ENCODE measurements at places on chromosomes 13 and 19.

DNA sequence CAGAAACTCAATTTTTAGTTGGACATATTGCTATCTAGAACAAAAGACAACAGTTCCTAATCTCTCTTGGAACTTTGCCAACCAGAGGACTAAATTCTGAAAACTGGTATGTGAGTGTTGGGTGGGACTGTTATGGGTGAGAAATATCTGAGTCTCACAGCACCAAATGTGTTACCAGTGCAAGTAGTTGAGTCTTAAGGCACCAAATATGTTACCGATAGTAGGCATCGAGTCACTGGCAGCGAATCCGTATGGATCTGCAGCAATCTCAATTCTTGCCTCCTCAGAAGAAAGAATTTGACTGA, 575.2 kb downstream of the DACH1 start:
- DNase-seq, result no peak

DNA sequence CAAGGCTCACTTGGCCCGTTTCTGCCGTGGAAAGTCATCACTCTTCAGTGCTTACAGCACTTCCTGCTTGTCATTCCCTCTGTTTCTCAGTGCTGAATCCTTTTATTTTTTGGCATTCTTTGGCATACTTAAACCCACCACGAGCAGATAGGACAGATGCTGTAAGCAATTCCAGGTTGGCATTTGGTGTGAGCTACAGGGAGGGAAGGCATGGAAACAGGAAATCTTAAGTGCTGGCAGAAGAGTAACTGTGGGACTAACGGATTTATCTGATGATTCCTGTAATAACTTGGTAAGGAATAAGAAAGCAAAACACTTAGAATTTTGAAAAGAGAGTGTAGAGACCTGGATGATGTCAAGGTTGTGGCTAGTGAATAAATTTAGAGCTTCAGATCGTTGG, 273.4 kb downstream of the GPC6 start:
- DNase-seq, result no peak

DNA sequence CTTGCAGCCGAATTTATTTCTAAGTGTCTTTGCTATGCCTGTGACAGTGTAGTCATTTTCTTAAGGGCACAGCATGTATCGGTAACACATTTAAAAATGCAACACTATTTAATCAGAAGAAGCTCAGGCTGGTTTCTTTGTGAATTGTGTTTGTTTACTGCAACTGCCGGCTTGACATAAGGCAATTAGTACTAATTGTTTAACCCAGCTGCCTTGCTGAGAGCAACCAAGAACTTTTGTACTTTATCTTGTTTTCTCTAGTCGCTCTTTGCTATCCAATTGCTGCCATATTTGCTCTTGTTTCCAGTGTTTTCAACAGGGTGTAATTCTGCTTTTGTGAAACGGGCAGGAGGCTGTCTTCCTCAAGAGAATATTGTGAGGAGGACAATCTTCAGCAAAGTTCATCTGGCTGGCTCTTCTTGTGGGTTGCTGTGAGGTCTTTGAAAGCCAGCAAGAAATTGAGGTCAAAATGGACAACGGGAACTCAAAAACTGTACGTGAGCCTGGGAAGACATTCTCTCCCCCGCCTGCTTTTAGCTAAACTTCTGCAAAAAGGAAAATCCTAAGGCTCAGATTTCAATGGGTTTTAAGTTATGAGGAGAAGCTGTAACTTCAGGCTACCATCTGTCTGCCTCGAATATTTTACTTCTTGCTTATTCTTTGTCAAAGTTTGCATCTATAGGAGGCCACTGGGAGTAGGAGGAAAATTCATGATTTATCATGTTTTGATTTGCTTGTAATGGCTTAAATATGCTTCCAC, 75.8 kb upstream of the TSHZ3 start:
- no peak for DNase-seq

DNA sequence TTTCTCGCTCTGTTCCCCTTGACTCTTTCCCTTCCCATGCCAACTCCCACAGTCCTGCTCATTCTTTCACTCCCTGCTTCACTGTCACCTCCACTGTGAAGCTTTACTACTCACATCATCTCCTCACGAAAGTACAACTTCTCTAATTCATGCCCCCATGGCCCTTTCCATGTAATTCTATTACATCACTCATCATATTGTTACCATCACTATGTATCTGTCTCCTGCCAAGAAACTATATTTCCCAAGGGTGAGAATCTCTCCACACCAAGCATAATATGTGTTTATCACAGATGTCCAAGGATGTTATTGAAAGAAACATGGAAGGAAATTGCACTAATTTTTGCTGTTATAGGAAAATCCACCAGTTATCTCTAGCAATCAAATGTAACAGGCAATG, 37.2 kb upstream of the LRCH1 start:
- no peak for DNase-seq

DNA sequence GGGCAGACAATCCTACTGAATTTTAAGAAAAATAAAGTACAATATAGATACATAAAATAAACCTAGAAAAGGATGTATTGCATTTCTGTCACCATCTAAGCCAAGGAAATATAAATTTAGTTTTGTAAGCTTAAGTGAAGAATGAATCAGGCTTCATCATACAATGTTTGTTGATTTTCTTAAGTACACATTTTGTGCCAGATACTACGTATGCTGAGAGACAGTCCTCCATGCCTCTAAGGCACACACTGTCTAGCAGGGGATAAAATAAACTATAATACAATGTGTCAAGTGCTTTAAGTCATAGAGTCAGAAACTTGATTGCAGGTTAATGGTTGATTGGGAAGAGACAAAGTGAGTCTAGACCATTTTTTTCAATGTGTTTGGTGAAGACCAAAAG, 465.7 kb downstream of the TBC1D4 start:
- DNase-seq, result no peak

- DNase-seq, result no peak
Observed at GRCh38 chr19:17473041-17473440, 2.7 kb downstream of the SLC27A1 start.

GRCh38 chr19:18044825-18045304, 36.9 kb downstream of the ARRDC2 start:
- DNase-seq, result peak; percentile 83

GRCh38 chr13:100872761-100873160, 198.2 kb upstream of the TMTC4 start:
- no peak for DNase-seq

DNA sequence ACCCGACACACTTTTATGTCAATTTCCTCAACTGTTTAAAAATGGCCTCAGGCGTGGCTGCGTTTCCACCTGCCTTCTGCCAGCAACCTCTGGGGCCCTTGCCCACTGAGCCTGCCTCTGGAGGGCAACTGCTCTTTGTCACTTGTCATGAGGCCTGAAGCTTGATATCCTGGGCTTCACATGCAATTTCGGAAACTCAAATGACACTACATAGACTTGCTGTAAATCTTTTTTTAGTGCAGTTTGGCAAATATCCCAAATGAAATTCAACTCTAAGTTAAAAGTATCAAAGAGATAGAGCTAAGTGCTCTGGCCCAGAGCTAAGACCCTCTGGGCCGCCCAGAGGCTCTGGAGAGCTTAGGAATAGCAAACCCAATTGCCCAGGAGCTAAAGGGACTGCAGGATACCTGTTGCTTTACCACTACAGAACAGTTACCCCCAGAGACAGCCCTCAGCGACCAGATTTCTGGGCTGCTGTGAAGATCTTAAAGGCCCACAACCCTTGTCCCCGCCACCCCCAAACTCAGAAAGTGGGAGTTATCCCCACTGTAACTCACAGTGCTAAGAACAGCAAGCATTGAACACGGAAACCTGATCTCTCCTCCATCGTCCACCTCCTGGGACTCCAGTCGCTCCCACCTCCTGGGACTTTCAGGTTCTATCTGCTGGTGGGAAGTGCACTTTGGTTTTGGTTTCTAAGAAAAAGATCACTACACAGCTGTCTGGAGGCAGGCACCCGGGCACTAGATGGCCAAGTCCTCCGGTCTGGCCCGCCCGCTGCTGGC, 19.4 kb downstream of the GJA3 start:
- no peak for DNase-seq

DNA sequence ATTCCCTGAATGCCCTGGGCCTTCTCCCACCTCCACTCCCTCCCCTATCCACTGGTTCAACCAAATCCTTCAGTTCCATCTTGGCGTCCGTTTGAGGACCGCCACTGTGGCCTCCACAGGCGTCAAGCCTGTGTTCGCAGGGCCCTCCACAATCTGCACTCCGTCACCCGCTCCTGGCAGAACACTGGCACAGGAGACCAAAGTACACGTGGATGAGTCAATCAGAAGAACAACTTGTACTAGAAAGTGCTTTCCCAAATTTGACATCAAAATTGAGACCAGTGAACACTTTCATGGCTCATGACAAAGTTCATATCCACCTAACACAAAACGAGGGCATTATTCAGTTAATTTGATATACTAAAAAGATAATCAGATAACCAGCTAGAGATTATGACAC, 6.5 kb upstream of the CDC16 start:
- no peak for DNase-seq

DNA sequence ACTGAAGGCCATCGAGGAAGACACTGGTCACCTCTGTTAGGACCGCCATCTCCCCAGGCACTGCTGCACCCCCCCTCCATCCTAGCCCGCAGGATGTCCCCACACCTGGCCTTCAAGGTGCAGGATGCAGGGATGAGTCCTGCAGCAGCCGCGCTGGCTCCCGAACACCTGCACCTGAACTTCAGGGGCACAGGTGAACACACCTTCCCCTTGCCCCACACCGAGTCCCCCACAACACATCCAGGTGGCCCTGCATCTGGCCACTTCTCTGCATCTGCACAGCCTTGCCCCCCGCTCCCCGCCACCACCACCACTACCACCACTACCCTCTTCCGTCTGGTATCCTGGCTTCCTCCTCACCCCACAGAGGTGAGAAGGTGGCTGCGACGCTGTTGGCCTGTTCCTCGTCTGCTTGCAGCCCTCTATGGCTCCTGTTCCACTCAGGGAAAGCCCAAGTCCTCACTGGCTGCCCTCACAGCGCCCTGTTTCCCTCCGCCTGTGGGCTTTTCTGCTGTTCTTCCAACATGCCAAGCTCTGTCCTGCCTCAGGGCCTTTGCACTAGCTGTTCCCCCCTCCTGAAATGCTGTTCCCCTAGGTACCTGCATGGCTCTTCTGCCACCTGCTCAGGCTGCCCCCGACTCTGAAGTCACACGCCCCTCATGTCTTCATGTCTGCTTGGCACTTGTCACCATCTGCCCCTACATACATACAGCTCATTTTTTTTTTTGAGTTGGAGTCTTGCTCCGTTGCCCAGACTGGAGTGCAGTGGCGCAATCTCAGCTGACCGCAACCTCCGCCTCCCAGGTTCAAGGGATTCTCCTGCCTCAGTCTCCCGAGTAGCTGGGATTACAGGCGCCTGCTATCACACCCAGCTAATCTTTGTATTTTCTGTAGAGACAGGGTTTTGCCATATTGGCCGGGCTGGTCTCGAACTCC, 1.4 kb upstream of the CERS1 start:
- no peak for DNase-seq

- no peak for DNase-seq
Observed at GRCh38 chr13:34675626-34676025, 266.4 kb upstream of the NBEA start.

DNA sequence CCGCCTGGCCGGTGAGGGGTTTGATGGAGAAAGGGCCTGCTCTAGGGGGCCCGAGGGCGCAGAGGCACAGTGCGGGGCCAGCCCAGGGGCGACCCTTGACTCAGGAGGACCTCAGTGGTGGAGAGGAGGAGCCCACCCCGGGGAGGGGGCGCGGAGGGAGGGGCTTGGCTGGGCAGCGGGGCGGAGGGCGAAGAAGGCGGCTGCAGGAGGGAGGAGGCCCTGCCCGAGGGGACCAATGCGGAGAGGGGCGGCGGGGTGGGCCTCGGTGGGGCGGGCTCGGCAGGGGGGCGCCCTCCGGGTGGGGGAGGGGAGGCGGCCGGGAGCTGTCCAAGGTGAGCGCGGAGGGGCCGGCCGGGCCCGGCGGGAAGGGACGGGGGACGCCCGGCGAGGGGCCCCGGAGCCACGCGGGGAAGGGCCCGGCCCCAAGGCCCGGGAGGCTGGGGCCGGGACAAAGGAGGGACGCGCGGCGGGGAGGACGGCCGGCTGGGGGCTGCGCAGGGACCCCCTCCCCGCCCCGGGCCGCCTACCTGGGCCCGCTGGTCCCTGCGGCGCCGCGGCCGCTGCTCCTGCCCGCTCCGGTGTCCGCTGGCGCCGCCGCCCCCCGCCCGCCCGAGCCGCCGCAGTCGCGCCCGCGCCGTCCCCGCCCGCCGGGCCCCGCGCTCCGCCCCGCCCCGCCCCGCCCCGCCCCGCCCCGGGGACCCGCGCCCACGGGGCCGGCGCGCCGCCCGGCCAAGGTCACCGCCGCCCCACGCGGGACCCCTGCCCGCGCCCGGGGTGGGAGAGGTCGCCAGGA, at the start of gene DIRAS1:
Gene DIRAS1, minus strand, starts transcription at position 596 of the 793 bp plus-strand sequence. CDS start 3,566 bp downstream, outside the sequence.
- no peak for DNase-seq

- DNase-seq, result no peak
Observed at GRCh38 chr19:34255546-34255945, 1.2 kb downstream of the GARRE1 start.

DNA sequence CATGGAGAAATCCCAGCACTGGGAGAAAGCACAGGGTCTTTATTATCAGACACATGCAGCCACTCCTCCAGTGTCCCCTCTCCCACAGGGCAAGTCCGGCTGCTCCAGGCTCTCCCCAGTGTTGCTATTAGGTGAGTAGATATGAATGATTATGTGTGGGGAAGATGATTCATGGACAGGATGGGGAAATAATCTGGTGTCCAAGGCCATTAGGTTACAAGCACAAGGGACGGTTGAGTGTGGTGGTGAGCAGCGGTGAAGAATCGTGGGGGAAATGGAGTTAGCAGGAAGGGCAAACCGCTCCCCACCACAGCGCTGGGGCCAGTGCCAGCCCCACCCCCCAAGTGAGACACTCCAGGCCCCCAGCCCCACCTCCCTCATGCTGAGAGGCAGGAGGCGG, 19.0 kb downstream of the CD177 start:
- DNase-seq, result no peak

DNA sequence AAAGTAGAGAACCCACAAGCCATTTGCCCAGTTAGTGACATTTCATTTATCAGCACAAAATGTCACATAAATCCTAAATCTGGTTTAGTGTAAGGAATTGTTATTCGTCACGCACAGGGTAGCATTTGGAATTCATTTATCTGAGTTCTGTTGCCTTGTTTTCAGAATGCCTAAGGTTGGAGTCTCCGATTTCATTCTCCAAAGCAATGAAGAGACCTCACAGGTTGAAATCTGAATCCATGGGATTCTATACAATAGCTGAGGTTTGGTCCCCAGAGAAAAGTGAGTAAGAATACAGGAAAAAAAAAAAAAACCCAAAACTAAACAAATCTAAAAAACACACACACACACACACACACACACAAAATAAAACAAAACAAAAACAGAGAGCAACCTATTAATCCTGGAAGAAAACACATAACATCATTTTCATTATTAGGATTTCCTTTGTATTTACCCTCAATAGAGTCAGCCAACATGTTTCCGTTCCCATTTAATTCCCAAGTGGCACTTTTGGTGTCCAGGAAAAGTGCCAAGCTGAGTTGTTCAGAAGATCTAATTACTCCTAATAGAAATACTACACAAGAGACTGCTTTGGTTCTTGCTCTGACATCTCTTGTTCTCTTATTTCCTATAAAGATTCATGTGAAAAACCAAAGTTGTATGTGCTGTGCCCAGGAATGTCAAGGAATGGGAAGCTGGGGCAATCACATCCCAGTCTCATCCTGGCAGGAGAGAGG, 36.2 kb upstream of the LRCH1 start:
- DNase-seq, result no peak
